ENCODE measurements at places on chromosomes 16 and 17. TPM values are rescaled to one million over a fixed set of nuclear protein-coding genes. Genes with fewer than 3 reads are reported as not detected.

The LRRC75A gene
- total RNA-seq, result 1.2 TPM

GRCh38 chr17:27323538-27324215 is 29.8 kb downstream of the WSB1 start:
- DNase-seq, result no peak

DNA sequence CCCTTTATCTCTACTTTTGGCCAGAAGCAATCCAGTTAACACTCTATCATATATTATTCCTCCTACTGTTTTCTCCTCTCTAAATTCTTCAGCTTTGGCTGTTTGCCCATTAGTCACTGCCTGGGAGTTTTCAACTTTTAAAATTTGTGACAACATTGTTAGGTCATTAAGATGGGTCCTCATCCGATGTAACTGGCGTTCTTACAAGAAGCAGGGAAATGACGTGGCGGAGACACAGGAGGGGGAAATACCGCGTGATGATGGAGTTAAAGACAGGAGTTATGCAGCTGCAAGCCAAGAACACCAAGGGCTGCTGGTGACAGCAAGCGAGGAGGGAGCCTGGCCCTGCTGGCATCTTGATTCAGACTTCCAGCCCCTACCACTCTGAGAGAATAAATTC is 34.8 kb upstream of the CPHXL start:
- DNase-seq, result peak; percentile 10

- no peak for DNase-seq
Measured at GRCh38 chr17:31015639-31016038, 44.8 kb downstream of the RNF135 start.

The OTOP3 gene
- total RNA-seq, result not detected

The CBFA2T3 gene
- total RNA-seq, result 0.30 TPM

GRCh38 chr17:40501499-40501911 is at the start of gene TNS4:
Gene TNS4, minus strand, starts transcription at chr17:40501623. Its CDS starts 5,198 bp downstream, at chr17:40496425.
- DNase-seq, result no peak

GRCh38 chr16:82241469-82242052 is 71.5 kb upstream of the MPHOSPH6 start:
- DNase-seq, result no peak

The CTRB2 gene
- total RNA-seq, result not detected

GRCh38 chr16:12985516-12985915 is 84.1 kb downstream of the SHISA9 start:
- no peak for DNase-seq

- DNase-seq, result no peak
Measured at GRCh38 chr16:20611975-20612481, 35.9 kb upstream of the ACSM2B start.

- no peak for DNase-seq
Measured at GRCh38 chr17:62753562-62753961, 54.6 kb downstream of the MARCHF10 start.

GRCh38 chr17:21425321-21425720 is 49.2 kb downstream of the KCNJ12 start:
- DNase-seq, result no peak

The CD300H gene
- total RNA-seq, result not detected

GRCh38 chr17:64491994-64492393 is 4.9 kb downstream of the POLG2 start:
- no peak for DNase-seq

DNA sequence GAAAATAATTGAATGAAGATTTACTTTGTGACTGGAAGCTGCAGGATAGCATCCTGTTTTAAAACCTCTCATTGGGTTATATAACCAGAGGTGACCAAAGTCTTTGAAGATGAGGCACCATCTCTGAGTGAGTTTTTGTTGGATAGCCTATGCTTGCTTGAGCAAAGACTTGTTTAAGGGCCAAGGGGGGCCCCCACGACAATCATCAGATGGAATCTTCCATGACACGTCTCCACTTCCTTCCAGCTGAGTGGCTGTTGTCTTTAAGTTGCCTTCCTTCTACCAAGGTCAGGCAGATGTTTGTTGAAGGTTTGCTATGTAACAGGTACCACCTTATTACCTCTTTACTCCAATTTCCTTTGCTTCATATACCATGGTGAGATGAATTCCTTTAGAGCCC is 188.8 kb downstream of the PRKCA start:
- peak; percentile 64 for DNase-seq

DNA sequence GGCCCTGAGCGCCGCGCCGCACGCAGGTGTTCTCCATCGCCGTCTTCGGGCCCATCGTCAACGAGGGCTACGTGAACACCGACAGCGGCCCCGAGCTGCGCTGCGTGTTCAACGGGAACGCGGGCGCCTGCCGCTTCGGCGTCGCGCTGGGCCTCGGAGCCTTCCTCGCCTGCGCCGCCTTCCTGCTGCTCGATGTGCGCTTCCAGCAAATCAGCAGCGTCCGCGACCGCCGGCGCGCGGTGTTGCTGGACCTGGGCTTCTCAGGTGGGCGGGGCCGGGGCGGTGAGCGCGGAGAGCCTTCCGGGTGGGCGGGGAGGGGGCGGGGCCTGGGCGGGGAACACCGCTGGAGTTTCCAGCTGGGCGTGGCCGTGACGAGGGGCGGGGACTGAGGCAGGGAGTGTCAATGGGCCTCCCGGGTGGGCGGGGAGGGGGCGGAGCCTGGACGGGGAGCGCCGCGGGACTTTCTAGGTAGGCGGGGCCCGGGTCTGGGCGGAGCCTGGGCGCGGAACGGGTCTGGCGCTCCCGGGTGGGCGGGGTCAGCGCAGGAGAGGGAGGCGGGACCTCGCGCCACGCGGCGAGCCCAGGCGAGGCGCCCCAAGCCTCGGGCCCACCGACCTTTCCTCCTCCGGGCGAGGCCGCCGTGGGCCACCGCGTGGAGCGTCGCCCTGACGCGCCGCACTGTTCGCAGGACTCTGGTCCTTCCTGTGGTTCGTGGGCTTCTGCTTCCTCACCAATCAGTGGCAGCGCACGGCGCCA is 2.4 kb downstream of the SYNGR3 start:
- DNase-seq, result peak; percentile 100

DNA sequence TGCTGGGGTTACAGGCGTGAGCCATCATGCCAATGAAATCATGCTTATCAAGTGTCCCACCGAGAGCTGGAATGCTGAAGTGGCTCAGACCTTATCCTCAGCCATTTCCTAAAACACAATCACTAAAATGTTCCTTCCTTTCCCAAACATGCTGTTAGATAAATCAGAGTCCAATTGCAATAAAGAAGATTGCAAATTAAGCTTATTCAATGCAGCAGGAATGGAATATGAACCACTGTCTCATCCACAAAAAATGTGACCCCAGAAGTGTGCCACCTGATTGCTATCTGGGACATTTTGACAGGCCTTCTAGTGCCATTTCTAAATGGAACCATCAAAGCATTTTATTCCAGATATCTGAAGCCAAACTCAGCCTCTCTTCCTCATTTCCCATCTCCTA is 205.5 kb upstream of the CDH11 start:
- no peak for DNase-seq

DNA sequence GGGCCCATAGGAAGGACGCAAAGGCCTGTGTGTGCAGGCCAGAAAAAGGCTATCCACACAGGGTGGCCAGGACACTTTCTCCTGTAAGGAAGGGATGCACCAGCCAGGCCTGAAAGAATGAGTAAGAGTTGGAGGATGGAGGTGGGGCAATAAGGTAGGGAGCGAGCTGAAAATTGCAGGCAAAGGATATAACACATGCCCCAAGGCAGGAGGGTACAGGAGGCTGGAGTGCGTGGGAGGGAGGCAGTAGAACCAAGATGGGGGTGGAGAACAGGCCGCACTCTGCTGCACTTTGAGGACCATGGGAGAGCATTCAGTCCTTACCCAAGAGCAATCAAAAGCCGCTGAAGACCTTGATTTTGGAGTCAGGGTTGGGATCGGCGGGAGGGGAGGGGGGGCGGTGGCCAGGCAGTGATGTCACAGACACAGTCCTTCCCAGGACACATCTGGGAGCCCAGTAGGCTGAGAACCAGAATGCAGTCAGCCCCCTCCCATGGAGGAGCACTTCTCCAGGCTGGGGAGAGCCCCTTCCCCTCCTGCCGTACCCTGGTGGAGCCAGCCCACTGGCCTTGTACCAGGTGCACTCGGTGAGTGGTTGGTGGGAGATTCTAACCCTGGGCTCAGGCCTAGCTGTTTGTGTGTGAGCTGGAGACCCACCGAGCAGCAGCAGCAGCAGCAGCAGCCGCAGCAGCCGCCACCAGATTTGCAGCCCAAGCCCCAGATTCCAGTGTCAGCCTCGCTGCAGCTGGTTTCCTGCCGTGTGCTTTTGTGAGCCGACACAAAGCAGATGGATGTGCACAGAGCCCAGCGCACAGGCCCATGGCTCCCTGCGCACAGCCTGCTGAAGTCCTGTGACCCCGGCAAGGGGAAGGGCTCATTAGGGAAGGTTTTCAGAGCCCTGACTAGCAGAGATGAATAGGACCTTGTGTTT is 17.5 kb downstream of the ANKRD40 start:
- no peak for DNase-seq

The TBC1D3C gene
- total RNA-seq, result not detected

DNA sequence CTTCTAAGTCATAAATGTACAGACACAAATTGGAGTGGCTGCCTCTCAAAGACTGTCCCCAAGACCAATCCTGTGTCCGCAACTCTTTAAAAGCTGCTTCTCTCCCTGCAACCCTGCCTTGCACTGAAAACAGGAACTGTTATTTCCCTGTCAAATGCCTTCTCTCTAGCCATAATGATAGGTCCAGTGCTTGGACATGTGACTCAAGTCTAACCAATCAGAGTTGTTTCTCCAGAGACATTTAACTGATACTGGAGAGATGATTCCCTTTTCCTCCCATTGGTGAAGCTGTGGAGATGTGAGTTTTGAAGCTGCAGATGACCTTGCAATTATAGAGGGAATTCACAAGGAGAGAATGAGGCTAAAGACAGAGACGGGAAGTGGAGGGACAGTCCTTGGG is 253.3 kb upstream of the CDH5 start:
- no peak for DNase-seq

GRCh38 chr17:18213666-18214270 is 11.7 kb upstream of the LLGL1 start:
- DNase-seq, result no peak

DNA sequence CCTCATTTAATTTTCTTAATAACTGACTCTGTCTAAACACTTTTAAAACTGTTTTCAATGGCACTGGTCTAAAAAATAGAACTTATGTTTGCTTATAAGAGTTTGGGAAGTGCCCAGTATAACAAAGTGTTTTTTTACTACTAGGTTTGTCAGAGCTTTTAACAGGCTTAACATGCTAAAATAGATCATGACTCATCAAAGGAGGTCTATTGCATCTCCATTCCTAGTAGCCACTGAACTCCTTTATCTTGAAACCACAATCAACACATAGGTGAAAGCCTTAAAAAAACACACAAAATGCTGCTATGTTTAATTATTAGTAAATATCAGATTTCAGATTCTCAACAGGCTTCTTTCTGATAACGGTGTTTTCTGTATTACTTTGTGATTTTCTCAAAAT is 196.4 kb upstream of the KIF2B start:
- DNase-seq, result no peak

The NSF gene
- total RNA-seq, result 31.0 TPM

DNA sequence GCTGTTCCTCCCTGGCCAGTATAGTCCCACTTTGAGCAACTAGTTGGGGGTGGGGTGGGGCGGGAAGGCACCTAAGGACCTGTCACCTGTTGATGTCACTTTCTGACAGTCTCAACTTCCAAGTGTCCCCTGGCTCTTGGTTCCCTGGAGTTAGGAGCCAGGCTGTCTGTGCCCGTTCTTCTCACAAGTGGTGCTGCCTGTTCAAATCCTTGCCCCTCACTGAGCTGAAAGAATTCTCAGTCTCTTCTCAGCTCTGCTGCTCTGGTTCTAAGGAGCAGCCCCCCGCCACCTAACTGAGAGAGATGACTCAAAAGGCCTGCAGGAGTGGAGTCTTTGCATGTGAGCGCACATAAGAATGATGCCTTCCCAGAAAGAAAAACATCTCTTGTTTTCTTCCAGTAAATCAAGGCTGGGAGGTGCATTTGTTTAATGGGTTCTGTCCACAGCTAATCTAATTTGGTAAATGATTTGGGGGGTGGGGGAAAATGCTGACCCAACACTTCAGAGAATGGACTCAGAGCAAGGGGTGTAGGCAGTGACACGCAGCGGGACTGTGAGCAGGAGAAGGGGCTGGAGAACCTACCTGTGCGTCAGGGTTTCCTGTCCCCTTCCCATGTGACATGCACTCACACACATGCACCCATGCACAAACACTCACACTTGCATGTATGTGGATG is 78.2 kb upstream of the NLRP1 start:
- no peak for DNase-seq

- DNase-seq, result peak; percentile 44
Measured at GRCh38 chr17:49994085-49995054, 654 bp downstream of the DLX3 start.

DNA sequence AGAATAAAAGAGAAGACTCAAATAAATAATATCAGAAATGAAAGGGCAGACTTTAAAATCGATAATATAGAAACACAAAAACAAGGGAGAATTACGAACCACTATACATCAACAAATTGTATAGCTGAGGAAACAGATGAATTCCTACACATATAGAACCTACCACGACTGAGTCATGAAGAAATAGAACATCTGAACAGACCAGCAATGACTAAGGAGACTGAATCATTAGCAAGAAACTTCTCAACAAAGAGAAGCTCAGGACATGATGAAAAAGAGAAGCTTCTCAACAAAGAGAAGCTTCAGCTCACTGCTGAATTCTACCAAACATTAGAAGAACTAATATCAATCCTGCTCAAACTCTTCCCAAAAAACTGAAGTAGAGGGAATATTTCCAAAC is 255.9 kb downstream of the CEP112 start:
- no peak for DNase-seq

The ANKRD40 gene
- total RNA-seq, result 29.8 TPM

The CCL1 gene
- total RNA-seq, result not detected

DNA sequence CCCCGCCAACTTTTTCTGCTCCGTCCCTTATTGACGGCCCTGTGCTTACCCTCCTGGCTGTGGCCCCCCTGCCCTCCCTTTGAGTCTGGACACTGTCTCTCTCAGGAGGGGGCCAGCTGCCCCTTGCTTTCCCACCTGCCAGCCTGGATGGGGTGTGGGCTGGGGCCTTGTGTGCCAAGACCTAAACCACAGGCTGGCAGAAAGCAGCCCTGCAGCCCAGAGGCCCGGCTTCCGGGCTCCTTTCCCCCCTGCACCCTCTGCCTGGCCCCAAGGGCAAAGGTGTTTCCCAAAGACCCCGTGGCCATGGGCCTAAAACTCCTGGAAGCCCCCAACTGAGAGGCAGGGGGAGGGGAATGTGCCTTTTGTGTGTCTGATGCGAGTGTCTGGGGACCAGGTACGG is 17.5 kb downstream of the GPT2 start:
- no peak for DNase-seq

The CAPNS2 gene
- not detected for total RNA-seq
